Osteoblast (primary cell): ENCODE measurements at places on chromosomes 12 and 14. TPM values are rescaled to one million over a fixed set of nuclear protein-coding genes. Genes with fewer than 3 reads are reported as not detected.

DNA sequence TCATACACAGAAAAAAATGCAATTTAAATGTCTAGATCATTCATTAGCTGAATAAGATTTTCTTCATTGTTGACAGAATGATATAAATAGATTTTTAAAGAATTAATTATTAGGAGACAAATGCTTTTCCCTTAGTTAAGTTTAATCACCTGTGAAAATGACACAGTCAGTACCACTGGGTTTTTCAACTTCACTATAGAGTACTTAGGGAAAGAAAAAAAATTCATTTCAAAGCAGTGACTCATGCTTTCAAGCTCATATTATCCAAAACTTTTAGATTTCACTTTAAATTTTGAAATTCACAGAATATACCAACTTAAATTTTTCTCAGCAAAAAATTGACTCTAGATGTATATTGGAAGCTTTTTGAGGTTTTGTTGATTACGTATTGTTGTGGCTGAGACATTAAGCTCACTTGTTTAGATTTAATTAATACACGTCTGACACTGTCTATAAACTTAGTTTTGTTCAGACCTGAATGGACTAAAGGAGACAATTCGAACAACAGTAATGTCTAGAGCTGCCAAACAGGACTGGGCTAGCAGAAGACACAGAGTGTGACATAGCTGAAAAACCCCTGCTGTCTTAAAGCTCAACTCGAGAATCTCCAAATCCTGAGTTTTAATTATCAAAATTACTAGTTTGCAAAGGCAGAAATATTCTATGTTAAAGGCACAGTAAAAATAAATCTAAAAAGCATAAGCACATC lies 1.6 kb downstream of the MGAT4C start:
- H3K36me3 ChIP-seq: no peaks in the 10 kb centered on the region
- no peak for DNase-seq
- peaks cover 2% of the 10 kb centered on the region for H3K4me1 ChIP-seq
- no peak overlapping the region for H3K4me3 ChIP-seq
- no peaks in the 10 kb centered on the region for H3K27me3 ChIP-seq

DNA sequence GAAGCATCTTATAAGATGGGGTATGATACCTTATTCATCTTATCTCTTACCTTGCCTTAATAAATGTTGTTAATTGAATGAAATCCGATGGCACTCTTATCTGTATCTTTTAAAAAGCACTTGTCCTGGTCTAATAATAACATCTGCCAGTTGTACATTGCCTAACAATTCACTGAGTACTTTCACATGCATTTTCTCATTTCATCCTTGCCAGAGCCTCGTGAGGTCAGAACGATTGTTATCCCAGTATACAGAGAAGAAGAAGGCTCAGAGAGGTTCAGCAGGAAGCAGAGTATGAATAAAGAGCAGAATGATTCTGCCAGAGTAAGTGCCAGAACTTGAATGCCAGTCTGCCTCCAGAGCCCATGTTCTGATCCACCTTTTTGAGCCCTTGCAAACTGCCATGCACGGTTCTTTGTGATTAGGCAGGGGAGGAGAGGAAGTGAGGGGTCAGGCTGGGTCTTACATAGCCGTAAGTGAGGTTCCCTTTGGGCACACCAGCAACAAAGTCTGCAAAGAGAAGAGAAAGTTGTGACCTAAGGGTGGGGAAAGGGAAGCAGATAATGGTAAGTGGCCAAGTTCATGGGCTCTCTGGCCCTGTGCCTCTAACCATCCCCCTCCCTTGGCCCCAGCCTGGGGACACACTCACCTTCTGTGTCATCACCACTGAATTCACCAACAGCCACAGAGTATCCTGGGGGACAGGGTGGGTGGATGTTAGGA lies 11.7 kb downstream of the ITGA5 start:
- peaks cover 88% of the 10 kb centered on the region for H3K36me3 ChIP-seq
- peak overlapping the region; percentile 22 for H3K27ac ChIP-seq
- peaks cover 15% of the 10 kb centered on the region for H3K4me1 ChIP-seq

FAM181A gene
- not detected in 2 replicates for total RNA-seq

MTERF2 gene
- 3.6 and 3.8 TPM in 2 replicates for total RNA-seq

DNA sequence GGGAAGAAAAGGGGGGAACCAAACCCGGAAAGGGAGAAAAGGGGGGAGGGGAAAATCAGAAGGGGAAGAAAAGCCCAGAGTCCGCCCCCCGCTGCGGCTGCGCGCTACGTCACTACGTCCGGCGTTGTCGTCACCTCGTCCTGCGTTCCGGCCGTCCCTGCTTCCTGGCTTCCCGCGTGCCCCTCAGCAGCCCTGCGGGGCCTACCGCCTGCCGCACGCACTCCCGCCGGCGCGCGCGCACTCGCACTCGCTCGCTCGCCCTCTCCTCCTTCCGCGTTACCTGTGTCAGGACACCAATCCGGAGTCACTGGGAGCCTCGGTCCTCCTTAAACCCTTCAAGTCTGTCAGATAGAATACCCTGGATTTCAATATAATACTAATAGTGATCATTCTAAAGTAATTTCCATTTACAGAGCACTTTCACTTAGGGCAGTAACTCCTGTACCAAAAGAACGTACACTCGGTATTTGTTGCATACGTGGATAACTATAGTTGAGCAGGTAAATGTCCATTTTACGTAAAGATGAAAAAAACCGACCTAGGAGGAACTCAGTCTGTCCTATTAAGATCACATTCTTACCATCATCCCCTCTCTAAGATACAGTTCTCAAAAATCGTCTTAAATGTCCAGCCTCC lies at the start of gene R3HDM2:
Gene R3HDM2 (minus strand): TSS at position 113 of the 636 bp plus-strand sequence. CDS start 120,615 bp downstream, outside the sequence.
- peaks cover 12% of the 10 kb centered on the region for H3K4me1 ChIP-seq
- DNase-seq: peak; percentile 100
- H3K36me3 ChIP-seq: no peaks in the 10 kb centered on the region
- peak within 1 kb of the TSS; percentile 89 for H3K27ac ChIP-seq
- no peaks in the 10 kb centered on the region for H3K27me3 ChIP-seq

DNA sequence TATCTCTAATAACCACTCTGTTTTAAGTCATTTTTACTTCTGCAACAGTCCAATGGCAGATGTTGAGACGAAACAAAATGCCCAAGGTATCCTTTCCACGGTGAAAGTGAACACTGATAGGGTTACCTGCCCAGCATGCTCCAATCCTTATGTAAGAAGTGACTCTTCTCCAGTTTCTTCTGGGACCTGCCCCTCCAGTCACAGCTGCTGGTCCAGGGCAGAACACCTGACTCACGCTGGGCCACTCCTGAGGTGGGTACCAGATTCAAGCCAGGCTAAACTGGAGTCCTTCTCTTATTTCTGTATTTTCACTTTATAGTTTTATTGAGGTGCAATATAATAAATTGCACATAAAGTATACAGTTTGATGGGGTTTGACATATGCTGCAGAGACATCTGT lies 16.7 kb downstream of the NT5DC3 start:
- H3K4me3 ChIP-seq: no peak overlapping the region
- peaks cover 7% of the 10 kb centered on the region for H3K36me3 ChIP-seq
- H3K4me1 ChIP-seq: peaks cover 20% of the 10 kb centered on the region
- H3K27me3 ChIP-seq: no peaks in the 10 kb centered on the region
- no peak overlapping the region for H3K27ac ChIP-seq
- no peak for DNase-seq

- peaks cover 13% of the 10 kb centered on the region for H3K4me1 ChIP-seq
- no peaks in the 10 kb centered on the region for H3K36me3 ChIP-seq
- peak overlapping the region; percentile 4 for H3K27ac ChIP-seq
- DNase-seq: no peak
- H3K4me3 ChIP-seq: no peak overlapping the region
Measured at GRCh38 chr14:64680013-64680713, 24.1 kb upstream of the PLEKHG3 start.

- no peak overlapping the region for H3K4me3 ChIP-seq
- H3K27ac ChIP-seq: no peak overlapping the region
- H3K36me3 ChIP-seq: no peaks in the 10 kb centered on the region
- DNase-seq: no peak
- H3K27me3 ChIP-seq: no peaks in the 10 kb centered on the region
Measured at GRCh38 chr14:70170976-70171375, 17.8 kb downstream of the SLC8A3 start.

FGF6 gene
- not detected in 2 replicates for total RNA-seq

IFNG-AS1 gene
- total RNA-seq: under 0.01 and 0.29 TPM in 2 replicates

DNA sequence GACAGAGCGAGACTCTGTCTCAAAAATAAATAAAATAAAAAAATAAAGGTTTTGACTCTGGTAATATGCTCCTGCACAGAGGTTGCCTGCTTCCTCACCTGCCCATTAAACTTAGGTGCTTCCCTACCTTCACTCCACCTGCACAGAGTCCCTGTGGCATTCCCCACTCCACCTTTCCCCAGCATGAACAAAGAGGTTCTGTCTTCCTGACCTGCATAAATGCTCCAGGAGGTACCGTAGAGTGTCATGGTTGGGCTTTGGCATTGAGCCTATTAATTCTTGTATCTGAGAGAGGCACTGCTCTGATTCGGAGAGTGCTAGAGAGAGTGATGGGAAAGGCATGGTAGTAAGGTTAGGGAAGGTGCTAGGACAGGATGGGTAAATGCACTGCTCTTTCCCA lies 6.3 kb downstream of the ARHGAP9 start:
- H3K4me3 ChIP-seq: no peak overlapping the region
- no peaks in the 10 kb centered on the region for H3K36me3 ChIP-seq
- peaks cover 76% of the 10 kb centered on the region for H3K27me3 ChIP-seq
- DNase-seq: peak; percentile 74

DNA sequence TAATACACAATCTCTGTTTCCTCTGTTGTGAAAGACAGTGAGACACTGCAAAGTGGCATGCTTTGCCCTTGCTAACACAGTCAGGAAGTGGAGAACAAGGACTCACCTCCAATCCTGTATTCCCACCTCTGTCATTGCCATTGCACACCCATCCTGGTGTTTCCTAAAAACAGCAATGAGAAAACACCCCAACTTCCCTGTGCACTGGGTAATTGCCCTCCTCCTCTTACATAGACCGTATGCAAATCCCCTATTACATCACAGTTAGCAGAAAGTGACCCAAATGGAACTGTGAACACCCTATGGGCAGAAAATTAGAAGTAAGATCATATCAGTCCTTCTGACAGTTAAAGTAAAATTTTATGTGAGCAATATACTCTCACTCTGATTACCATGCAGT lies 355.5 kb downstream of the BCL11B start:
- DNase-seq: no peak
- no peaks in the 10 kb centered on the region for H3K27me3 ChIP-seq
- no peak overlapping the region for H3K27ac ChIP-seq

- DNase-seq: no peak
- H3K27me3 ChIP-seq: peaks cover 15% of the 10 kb centered on the region
- H3K4me1 ChIP-seq: peaks cover 9% of the 10 kb centered on the region
- no peak overlapping the region for H3K4me3 ChIP-seq
- no peak overlapping the region for H3K27ac ChIP-seq
Measured at GRCh38 chr12:24596768-24597388, 352.0 kb downstream of the BCAT1 start.

GRCh38 chr14:74945852-74946658 lies 9.3 kb downstream of the PGF start:
- no peak overlapping the region for H3K4me3 ChIP-seq
- peak; percentile 98 for DNase-seq
- no peaks in the 10 kb centered on the region for H3K27me3 ChIP-seq
